T-cell (primary cell): ENCODE measurements at places on chromosomes 2 and 18.

GRCh38 chr2:105872830-105873229 is 128.1 kb downstream of the NCK2 start:
- DNase-seq = no peak

DNA sequence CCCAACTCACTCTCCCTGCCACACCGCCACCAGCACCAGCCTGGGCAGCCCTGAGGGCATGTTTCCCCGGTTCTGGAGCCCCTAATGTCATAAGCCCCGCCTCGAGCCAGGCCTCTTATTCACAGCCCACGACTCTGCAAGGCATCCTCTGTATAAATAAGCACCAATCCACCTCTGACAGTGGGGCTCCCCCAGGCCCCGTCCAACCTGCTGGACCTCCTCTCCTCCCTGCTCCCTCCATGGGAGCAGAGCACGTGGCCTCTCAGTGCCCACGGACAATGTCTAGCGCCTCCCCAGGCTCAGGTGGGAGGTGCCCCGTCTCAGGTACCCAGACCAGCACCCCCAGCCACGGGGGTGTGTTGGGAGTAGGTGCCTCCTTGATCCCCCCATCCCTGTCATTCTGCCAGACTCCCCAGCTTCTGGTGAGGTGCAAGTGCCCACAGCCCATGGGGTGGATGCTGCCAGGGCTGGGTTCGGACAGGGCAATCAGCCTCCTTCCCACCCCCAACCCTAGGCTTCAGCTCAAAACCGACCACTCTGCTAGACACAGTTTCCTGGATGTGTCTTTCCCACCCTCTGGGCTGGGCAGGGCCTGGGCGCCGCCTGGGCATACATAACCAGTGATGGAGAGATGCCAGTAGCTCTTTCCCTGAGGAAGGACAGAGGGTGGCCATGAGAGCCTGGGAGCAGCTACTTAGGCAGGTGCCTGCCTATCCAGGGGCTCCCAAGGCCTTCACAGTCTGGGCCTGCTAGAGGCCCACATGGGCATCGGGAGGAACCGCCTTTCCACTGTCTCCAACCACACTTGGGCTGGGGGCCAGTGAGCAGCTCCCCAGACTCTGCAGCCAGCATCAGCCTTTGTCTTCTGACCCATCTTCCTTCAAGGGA is 1.6 kb upstream of the ADRA2B start:
- DNase-seq = no peak

DNA sequence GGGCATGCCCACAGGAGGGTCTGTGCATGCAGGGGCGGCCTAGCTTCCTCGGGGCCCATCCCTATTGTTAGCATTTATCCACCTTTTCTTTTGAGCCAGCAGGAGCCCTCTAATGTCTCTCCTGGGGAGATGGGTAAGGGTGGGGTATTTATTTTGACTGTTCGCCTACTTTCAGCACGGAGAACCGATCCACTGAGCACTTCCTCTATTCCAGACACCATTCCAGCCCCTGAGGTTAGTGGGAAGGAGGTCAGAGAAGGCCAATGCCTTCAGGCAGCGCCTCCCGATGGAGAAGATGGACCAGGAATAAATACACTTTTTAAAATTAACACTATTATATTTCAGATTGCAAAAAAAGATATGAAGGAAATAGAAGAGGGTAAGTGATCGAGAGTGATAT is 276.0 kb downstream of the PHLPP1 start:
- no peak for DNase-seq

DNA sequence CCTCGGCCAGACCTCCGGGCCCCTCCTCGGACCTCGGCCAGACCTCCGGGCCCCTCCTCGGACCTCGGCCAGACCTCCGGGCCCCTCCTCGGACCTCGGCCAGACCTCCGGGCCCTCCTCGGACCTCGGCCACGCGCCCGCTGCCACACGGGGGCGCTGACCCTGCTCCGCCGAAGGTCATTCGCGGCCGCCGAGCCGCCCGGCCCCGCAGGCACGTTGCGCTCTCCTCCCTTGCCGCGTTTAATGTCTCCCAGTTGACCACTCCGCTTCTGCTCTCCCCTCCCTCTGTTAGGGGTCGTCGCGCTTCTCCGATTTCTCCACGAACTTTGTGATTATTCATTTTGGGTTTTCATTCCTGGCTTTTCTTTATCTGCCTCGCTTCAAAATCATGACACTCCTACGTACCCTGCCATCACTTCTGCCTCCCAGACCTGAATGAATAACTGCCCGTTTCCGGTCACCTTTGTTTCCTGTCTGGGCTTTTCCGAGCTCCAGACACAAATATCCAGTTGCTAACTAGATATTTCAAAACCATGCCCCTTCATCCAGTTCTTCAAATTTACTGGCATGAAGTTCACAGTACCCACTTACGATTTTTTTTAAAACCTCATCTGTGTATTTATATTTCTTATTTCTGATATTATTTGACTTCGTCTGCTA is 14.8 kb upstream of the COLEC12 start:
- no peak for DNase-seq

- no peak for DNase-seq
Measured at GRCh38 chr2:165889798-165890197, 63.8 kb downstream of the TTC21B start.

DNA sequence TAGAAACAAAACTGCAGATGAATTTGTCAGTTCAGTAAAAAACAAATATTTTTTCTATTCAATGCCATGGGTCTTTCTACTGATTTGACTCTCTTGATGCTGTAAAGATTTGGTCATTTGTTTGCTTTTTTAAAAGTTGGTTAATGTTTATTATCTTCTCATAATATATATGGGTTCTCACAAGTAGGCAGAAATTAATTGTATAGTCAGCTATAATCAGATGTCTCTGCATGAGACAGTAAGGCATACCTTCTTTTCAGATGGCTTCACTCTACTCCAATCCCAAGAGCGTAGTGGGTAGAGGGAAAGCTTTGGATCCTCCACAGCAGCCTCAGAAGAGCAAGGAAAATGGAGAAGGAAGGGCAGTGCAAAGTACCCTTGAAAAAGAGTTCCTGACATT is 1202.9 kb upstream of the CELF4 start:
- DNase-seq = no peak

DNA sequence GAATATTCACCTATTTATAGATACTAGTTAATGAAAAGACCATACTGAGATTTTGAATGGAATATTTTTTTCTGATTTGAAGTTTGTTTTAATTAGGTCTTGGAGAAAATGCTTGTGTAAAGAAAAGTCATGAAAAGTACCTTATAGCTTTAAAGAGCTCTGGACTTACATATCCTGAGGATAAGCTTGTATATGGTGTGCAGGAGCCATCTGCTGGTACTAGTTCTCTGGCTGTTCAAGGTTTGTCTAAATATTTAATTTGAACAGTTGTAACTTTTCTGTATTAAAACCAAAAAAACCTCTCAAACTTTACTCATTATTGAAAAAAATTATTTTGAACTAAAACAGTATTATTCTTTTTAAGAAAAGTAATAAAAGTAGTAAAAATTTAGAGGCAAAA is 50.1 kb downstream of the UBR3 start:
- DNase-seq = no peak

DNA sequence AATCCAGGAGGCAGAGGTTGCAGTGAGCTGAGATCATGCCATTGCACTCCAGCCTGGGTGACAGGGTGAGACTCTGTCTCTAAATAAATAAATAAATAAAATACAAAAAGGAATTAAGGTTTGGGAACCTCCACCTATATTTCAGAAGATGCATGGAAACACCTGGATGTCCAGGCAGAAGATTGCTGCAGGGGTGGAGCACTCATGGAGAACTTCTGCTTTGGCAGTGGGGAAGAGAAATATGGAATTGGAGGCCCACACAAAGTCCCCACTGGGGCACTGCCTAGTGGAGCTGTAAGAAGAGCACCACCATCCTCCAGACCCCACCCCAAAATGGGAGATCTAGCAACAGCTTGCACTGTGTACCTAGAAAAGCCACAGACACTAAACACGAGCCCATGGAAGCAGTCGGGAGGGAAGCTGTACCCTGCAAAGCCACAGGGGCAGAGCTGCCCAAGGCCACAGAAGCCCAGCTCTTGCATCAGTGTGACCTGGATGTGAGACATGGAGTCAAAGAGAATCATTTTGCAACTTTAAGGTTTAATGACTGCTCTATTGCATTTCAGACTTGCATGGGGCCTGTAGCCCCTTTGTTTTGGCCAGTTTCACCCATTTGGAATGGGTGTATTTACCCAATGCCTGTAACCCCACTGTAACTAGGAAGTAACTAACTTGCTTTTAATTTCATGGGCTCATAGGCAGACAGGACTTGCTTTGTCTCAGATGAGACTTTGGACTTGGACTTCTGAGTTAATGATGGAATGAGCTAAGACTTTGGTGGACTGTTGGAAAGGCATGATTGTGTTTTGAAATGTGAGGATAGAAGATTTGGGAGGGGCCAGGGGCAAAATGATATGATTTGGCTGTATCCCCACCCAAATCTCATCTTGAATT is 265.3 kb downstream of the ZEB2 start:
- DNase-seq = no peak
